ENCODE measurements at places on chromosomes 16 and 17. TPM values are rescaled to one million over a fixed set of nuclear protein-coding genes. Genes with fewer than 3 reads are reported as not detected.
A peak's percentile ranks its signal among the peaks of the same experiment; 100 is the strongest.

GRCh38 chr17:2140683-2141082, 85.8 kb downstream of the HIC1 start:
- no peak for DNase-seq

- DNase-seq: peak; percentile 82
Observed at GRCh38 chr16:88785106-88785924, at the start of gene PIEZO1. Gene PIEZO1, minus strand, starts transcription at chr16:88785220. Its CDS starts 256 bp downstream, at chr16:88784964.

GRCh38 chr16:88936008-88936555, 40.9 kb downstream of the CBFA2T3 start:
- peak; percentile 75 for DNase-seq

DNA sequence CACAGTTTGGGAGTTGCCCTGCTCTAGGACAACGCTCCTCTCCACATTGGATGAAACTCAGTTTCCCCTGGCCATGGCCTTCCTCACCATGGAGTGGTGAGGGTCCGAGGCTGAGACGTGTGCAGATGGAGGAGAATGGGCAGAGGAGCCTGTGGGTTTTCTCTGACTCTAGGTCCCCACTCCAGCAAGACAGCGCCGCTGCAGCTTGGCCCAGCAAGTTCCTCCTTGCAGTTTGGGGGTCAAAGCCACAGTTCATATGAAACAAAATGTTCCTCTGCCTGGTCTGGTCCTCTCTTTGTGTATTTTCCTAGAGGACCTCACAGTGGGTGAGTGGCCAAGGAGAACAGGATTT, 2.3 kb downstream of the C16orf54 start:
- no peak for DNase-seq

DNA sequence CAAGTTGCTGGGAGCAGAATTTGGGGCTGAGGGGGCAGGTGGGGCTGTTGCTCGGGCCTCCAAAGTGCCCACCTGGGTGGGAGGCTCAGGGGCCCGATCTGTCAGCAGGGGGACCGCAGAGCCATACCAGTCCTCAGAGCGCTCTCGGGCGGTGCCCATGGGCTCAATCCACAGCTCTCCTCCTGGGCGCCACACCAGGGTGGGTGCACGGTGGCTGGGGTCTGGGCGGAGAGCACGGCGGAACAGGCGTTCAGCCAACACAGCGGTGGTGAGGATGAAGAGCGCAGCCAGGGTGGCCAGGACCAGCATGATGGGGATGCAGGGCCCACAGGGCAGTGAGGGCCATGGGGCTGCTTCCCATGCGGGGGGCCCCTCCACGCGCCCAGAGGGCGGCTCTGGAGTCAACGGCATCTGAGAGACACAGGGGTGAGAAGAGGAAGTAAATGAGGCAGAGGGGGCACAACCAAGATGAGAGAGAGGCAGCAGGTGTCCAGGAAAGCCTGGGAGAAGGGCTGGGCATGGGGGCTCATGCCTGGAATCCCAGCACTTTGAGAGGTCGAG, 1.2 kb downstream of the C16orf54 start:
- no peak for DNase-seq

The KRT40 gene
- 0.32 TPM for total RNA-seq

GRCh38 chr17:31508288-31509094, 117.0 kb downstream of the RAB11FIP4 start:
- peak; percentile 27 for DNase-seq

The CMTM2 gene
- not detected for total RNA-seq

DNA sequence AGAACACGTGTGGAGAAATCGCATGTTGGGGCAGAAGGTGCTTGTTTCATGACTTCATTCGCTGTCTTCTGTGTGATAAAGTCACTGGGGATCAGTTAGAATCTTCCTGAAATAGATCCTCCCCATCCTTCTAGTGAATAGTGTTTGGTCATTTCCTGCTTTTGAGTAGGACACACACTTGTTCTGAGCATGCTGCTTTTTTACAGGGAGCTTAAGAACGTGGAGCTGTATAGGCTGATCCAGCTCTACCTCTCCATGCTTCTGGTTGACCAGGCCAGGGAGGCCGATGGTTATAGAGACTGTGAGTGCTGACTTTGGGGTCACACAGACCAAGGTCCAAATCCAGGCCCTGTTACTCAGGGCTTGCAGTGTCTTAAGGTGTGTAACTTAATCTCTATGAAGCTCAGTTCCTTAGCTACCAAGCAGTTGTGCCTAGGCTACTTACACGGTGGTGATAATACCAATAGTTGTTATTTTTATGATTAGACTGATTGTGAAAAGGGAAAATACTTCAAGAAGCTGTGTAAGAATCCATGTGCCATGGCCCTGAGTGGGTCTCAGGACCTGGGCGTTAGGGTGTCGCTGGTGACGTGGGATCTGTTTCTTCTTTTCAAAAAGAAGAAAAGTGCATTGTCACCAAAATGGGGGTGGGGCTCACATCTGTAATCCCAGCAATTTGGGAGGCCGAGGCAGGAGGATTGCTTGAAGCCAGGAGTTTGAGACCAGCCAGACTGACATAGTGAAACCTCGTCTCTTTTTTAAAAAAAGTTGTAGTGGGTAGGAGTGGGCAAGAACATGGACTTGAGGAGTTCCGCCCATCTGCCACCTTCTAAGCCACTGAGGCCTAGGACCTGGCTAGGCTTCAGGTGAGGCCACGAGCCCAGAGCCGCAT, 64.1 kb upstream of the LGALS9 start:
- DNase-seq: no peak

The LPO gene
- total RNA-seq: not detected

The C1QL1 gene
- total RNA-seq: 1.2 TPM

DNA sequence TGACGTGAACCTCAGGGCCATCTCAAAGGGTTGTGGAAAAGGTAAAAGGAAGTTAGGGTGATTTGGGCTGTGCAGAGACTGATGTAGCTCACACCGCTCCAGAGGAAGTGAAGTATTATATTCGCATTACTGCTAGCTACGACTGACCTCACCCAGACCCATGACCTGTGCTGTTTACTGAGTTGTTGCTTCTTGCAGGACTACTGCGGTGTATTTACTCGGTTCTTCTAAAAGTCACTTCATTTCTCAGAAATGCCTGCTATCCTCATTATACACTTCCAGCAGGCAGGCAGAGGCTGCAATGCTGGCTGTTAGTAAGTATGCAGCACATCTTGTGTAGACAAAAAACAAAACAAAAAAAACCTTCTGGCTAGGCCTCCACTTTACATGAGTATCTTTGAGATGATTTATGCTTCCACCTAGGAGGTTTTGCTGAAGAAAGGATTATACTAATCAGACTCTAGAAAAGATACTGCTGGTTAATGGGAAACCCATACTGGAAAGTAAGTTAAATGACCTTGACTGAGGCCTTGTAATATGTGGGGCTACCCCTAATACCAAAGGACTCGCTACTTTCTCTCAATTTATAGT, 76.0 kb downstream of the CREBBP start:
- no peak for DNase-seq

The CDH13 gene
- total RNA-seq: 6.3 TPM

All from colonic mucosa (tissue), 4 donors.